ENCODE measurements at places on chromosomes 11 and 22. TPM values are rescaled to one million over a fixed set of nuclear protein-coding genes. Genes with fewer than 3 reads are reported as not detected.

DNA sequence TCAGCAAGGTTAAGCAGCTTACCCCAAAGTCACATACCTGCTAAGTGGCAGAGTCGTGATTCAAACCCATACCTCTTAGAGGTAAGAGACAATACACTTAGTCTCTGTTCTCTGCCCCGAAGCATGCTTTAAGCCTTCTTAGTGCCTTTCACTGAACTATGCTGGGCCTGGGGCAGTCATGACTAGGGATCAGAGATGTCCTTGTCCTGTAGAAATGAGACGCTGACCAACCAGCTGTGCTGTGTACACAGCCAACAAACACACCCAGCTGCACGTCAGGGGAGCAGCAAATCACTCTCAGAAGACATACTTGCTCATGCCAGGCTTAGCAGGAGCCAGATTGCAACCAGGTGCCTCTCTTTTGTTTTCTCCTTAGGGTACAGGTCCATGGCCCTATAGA lies 255.7 kb downstream of the BUD13 start:
- no peak for DNase-seq

The MS4A3 gene
- not detected for total RNA-seq

DNA sequence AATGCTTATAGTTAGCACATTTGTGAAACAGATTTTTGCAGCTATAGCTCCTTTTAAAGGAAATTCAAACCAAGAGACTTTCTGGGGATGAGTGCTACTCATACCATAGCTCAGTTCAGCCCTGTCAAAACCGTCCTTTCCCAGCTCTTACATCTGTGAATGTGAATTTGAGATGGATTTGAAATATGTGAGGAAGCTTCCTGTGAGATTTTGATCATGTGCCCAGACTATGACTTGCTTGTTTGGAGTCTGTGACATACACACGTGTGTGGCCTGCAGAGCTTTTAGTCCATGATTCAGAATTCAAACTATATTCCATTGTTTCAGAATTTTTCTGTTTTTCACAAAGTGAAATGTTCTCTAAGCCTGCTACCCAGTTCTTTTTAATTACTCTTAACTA lies 4.4 kb upstream of the MMP1 start:
- no peak for DNase-seq

The DEFB131B gene
- not detected for total RNA-seq

DNA sequence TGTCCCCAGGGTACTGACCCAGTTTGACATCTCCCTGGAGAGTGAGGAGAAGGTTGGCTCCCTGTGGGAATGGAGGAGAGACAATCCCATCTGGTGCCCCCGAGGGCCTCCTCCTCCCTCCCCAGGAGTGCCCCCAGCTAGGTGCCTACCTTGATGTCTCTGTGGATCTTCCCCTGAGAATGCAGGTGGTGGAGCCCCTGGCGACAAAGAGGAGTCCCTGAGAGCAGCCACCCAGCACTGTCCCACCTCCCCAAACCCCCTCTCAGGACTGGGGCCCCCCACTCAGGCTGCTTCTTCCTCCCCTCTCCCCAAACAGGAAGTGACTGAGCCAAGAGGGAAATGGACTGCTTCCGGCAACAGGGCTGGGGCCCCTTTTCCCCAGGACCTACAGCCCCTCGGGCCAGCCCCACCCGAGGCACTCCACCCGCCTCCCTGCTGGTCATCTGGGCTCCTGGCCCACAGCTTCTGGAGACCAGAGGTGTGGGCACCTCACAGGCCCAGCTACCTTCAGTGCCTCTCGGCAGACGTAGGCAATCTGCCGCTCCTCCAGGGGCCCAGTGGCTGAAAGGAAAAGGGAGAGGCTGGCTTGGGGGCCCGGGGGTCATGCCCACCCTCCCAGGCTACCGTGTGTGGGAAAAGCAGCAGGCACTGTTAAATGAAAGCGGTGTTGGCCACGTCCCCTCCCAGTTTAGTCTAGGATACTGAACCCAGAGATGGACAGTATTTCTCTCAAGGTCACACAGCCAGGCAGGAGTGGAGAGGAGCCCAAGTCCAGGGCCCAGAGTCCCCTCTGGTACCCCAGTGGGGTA lies 1.2 kb downstream of the MAP4K2 start:
- no peak for DNase-seq

The TRIOBP gene
- 17.2 TPM for total RNA-seq

The SSTR3 gene
- 1.9 TPM for total RNA-seq

DNA sequence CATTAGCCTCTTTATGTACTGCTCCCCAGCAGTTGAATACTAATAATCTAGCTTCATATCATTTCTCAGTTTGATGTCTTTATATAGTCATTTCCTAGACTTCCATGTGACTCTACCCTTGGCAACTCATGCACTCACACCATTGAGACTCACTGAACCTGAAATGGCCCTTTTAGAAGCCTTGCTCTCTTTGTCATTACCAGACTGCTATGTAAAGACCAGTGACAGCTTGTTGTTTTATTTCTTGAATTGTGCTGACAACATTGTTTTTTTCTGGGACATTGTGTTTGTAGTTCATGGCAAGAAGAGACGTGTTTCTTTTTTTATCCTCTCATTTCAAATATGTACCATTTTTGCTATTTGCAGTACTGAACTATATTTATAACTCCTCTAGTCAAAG lies 256.5 kb downstream of the CNTN5 start:
- DNase-seq = no peak

DNA sequence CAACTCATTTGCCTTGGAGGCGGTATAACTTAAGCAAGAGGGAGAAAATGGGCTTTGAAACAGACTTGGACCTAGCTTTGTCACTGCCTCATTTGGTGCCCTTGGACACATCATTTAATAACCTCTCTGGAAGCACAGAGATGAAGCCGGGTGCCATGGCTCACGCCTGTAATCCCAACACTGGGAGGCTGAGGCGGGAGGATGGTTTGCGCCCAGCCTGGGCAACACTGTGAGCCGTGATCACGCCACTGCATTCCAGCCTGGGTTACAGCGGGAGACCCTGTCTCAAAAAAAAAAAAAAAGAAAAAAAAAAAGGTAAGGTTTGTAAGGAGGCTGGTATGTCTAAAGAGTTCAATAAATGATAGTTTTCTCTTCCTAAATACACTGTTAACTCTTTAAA lies 806 bp downstream of the COA4 start:
- DNase-seq = no peak

DNA sequence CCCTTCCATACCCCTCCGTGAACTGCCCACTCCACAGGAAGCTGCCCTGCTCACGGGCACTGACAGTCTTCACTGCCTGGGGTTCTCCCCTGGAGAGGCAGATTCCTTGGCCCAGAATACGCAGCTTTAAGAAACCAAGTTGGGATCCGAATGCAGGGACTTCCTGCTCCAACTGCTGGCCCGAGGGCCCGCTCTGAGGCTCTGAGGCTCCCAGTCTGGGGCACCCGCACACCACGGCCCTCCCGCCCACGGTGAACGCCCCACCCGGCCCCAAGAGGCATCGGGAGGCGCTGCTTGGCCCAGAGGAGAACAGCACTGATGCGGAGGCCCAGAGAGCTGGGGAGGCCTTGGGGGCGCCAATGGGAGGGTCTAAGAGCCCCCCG lies 42.3 kb downstream of the IGF2 start:
- DNase-seq = no peak

GRCh38 chr11:2783536-2784082 lies 83.8 kb upstream of the KCNQ1OT1 start:
- DNase-seq = no peak

The LMNTD2 gene
- 0.71 TPM for total RNA-seq

The MPPED2 gene
- 0.05 TPM for total RNA-seq

- DNase-seq = no peak
Observed at GRCh38 chr11:58688789-58689503, 42.8 kb downstream of the GLYAT start.

All from activated T-cell treated with anti-CD3 and anti-CD28 coated beads, Interleukin-2, amount 50 U/mL, for 4 hours (primary cell).